Heart left ventricle (tissue), 16 donors: ENCODE measurements at places on chromosomes 1 and 21. TPM values are rescaled to one million over a fixed set of nuclear protein-coding genes. Genes with fewer than 3 reads are reported as not detected.

DNA sequence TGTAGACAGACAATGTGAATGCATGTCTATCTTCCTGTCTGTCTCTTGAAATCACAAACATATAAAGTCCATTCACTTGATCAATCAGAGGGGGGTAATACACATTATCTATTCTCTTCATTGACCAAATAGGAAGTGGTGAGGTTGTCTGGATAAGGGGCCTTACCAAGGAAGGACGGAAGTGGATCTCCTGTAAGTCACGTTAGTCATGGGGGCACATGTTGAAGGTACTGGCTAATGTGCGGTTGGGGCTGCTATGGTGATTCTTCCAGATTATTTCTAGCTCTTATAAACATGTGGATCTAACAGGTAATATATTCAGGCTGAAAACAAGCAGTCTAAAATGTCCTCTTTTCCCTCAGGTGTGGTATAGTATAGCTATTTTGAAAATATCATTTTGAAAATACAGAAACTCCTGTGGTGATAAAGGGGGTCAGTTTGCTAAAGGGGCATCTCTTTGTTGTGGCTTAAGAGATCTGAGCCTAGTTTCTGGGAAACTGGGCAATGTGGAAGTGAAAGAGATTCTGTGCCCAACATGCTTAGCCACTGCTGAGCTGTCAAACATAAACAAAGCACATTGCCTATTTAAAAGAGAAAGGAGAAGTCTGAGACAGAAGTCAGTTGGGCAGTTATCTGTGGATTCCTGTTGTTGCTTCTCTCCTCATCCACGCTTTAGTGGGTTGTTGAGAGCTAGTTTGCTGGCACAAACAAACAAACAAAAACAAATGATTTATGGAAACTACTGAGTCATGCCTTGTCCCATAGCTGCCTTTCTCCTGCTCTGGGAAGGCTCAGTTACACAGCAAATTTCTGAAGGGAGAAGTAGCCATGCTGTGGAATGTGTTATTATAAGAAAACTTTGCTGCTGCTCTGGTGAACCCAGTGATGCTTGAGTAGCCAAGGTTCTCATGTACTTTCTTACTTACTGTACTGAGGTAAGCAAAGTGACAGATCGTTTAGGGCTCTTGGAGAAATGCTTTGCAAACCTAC lies 166.9 kb downstream of the HLX start:
- no peak overlapping the region for H3K27ac ChIP-seq
- no peak overlapping the region for H3K4me3 ChIP-seq
- no peaks in the 10 kb centered on the region for H3K27me3 ChIP-seq
- H3K36me3 ChIP-seq, result no peaks in the 10 kb centered on the region
- H3K4me1 ChIP-seq, result peaks cover 5% of the 10 kb centered on the region

The MUL1 gene
- 12.4 TPM for polyA plus RNA-seq

- no peaks in the 10 kb centered on the region for H3K36me3 ChIP-seq
- no peak for DNase-seq
- no peak overlapping the region for H3K27ac ChIP-seq
- H3K4me3 ChIP-seq, result no peak overlapping the region
- no peaks in the 10 kb centered on the region for H3K27me3 ChIP-seq
Observed at GRCh38 chr1:199460933-199461332, 566.6 kb upstream of the NR5A2 start.

DNA sequence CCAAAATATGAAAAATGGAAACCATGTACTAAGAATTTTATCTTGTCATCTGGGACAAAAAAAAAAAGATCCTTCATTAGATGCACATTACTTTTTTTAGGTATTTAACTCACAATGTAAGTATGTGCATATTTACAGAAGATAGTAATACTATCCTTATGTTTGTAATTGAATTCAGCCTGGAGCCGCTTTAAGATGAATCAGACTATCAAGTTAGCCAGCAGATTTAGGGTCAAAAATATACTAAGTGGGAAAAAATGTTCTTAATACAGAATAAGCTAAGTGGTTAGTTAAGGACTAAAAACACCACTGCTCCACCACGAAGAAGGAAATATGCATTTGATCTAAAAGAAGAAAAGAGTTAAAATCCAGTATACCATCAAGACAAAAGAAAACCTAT lies 49.1 kb downstream of the DSCAM start:
- no peaks in the 10 kb centered on the region for H3K27me3 ChIP-seq
- H3K4me3 ChIP-seq, result no peak overlapping the region
- no peak for DNase-seq
- H3K27ac ChIP-seq, result no peak overlapping the region
- H3K4me1 ChIP-seq, result no peaks in the 10 kb centered on the region

- no peak overlapping the region for H3K27ac ChIP-seq
- no peaks in the 10 kb centered on the region for H3K27me3 ChIP-seq
- no peaks in the 10 kb centered on the region for H3K36me3 ChIP-seq
- no peak for DNase-seq
- H3K4me3 ChIP-seq, result no peak overlapping the region
- H3K4me1 ChIP-seq, result no peaks in the 10 kb centered on the region
Observed at GRCh38 chr1:38790422-38791163, 69.0 kb downstream of the RRAGC start.

The NGF gene
- polyA plus RNA-seq, result 11.5 TPM

DNA sequence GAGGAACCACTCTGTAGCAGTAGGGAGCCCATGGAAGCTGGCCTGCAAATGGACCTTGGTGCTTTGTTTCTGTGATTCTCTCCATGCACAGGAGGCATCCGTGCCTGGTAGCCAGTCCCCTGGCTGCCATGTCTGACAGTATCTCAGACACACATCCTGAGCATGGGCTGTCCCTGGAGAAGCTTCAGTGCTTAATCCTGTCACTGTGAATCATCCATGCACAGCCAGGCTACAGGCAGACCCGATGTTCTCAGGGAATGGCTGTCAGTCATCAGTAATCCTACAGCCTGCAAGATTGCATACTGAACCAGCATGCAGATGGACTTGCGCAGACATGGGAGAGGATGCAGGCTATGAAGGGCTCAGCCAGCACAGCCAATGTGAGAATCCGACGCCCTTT lies 606.3 kb upstream of the PLXNA2 start:
- DNase-seq, result no peak
- no peaks in the 10 kb centered on the region for H3K27me3 ChIP-seq
- no peaks in the 10 kb centered on the region for H3K36me3 ChIP-seq
- no peaks in the 10 kb centered on the region for H3K4me1 ChIP-seq
- H3K4me3 ChIP-seq, result no peak overlapping the region

DNA sequence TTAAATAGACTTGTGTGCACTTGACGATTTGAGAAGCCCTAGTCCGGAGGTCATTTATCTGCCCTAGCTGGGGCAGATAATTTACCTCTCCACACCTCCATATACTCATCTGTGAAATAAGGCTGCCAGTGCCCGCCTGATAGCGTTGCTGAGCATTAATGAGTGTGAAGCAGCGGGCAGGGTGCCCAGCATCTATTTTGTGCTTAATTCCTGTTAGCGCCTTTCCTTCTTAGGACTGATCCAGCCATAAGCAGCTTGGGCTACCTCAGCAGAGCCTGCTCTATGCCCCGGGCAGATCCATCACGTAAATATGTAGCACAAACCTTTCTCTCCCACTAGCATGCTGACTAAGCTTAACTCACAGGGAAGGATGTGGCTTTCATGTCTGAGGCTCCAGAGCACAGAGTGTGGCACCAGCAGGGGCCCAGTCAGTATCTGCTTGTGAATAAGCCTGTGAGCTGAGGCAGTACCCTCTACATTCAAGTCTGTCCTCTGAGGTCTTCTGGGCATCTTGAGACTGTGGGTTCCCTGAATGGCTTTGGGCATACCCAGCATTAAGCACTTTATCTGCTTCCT lies 21.5 kb upstream of the RNF187 start:
- H3K27me3 ChIP-seq, result peaks cover 88% of the 10 kb centered on the region
- no peaks in the 10 kb centered on the region for H3K4me1 ChIP-seq
- H3K4me3 ChIP-seq, result no peak overlapping the region
- no peak for DNase-seq
- H3K27ac ChIP-seq, result no peak overlapping the region
